HS-5 (cell line): ENCODE measurements at places on chromosomes 16 and 17.

DNA sequence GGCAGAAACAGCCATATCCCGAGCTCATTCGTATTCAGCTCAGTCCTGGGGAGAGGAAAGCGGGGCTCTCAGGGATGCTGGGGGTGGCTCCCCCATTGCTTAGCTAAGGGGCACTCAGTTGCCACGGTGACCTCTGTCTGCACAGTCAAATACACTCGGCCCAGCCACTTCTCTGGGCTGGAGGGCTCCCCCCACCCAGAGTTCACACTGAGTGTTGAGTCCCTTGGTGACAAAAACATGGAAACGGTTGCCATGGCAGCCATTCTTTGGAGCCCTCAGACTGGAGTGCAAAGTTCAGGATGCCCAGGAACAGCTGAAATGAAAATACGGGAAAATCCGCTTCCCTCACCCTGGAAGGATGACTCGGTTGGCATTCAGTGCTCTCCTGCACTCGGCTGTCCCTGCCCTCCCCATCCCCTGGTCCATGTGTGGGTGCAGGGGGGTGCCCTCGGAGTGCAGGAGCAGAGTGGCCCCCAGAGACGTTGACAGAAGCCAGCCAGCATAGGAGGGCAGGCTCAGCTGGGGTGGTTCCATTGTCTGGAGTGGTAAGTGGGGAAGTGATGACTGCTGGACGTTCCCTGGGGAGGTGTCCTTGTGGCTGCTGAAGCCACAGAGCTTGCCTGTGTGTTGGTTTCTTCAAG, 216.5 kb downstream of the NTN1 start:
- DNase-seq, result no peak

GRCh38 chr17:62051053-62051452, 14.0 kb downstream of the MED13 start:
- no peak for DNase-seq

- DNase-seq, result no peak
These were observed 1.0 kb upstream of the EPN3 start for GRCh38 chr17:50531428-50532025.

GRCh38 chr16:10870808-10871156, 6.2 kb upstream of the CIITA start:
- DNase-seq, result no peak

DNA sequence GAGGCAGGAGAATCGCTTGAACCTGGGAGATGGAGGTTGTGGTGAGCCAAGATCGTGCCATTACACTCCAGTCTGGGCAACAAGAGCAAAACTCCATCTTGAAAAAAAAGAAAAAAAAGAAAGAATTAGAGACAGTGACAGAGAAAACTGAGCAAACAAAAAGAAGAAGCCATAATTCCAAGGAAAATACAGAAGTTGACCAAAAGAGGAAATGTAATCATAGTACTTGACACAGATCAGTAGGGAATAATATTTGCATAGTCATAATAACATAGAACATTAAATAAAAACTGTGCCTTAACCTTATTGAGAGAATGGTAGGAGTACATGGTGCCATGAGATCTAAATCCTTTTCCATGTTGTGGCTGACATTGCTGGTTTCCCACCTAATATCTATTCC, 14.7 kb upstream of the USP31 start:
- no peak for DNase-seq

GRCh38 chr16:51163894-51164566, 13.0 kb upstream of the SALL1 start:
- DNase-seq, result no peak

GRCh38 chr16:17469741-17470181, 999 bp downstream of the XYLT1 start:
- no peak for DNase-seq

- no peak for DNase-seq
These were observed 13.6 kb downstream of the MRM1 start for GRCh38 chr17:36614933-36615332.

GRCh38 chr16:54466233-54466632, 179.6 kb upstream of the IRX3 start:
- DNase-seq, result no peak
